ENCODE measurements at places on chromosomes 11 and 22.

GRCh38 chr11:70935006-70935768, 317.2 kb downstream of the SHANK2 start:
- no peak for DNase-seq

- no peak for DNase-seq
These were observed 83.7 kb downstream of the CDKN1C start for GRCh38 chr11:2801711-2802388.

- DNase-seq: peak; percentile 15
These were observed 26.5 kb upstream of the SCARF2 start for GRCh38 chr22:20464096-20464614.

GRCh38 chr11:92738276-92738675, 231.2 kb upstream of the MTNR1B start:
- no peak for DNase-seq

DNA sequence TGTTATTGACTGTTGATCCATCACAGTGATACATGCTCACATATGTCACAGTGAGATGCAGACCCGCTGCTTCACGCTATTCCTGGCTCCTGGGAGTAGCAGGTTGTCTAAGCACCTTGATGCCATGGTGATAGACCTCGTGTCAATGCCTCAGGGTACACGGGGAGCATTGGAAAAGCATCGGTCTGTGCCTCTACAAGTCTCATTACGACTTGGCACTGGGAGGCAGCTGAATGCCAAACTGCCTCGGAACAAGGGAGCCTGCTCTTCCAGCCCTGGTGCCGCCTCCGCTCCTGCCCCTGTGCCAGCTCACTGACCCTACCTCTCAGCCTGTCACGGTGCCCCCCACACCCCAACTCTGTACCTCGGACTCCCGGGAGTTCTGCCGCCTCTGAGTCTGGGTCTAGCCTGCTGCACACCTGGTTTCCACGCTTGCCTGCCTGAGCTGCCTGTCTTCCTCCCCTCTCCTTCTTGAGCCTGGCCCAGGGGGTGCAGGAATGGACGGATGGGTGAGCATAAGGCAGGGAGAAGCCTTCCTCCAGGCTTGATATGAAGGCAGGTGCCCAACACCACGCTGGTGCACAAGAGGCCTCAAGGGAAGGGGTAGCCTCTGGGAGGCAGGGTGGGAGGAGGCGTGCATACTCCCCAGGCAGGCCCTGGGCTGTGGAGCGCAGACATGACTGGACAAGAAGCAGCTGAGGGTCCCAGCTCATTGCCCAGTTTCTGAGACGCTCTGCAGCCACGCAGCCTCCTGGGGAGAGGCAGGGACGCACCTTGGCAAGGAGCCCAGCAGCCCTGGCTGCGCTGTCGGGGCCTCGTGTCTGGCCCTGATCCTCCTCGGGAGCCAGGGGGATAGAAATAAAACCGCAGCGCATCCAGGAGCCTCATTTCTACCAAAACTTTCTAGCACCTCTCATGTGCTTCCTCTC, 1.8 kb upstream of the NFAM1 start:
- DNase-seq: no peak

DNA sequence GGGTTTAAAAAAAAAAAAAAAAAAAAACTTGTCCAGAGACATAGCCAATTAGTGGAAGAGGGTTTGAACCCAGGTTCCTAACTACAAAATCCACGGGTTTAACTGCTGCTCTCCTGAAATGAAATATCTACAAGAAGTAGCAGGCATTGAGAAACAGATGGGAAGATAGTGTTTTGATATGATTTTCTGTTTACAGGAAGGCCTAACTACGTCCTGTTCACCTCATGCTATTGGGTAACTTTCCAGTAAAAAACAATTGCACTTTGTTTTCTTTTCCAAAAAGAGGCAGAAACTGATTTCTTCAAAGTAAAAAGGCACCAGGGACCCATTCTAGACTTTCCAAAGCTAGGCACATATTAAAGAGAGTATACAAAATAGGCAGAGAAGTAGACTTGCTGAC, 5.9 kb upstream of the C11orf91 start:
- no peak for DNase-seq

DNA sequence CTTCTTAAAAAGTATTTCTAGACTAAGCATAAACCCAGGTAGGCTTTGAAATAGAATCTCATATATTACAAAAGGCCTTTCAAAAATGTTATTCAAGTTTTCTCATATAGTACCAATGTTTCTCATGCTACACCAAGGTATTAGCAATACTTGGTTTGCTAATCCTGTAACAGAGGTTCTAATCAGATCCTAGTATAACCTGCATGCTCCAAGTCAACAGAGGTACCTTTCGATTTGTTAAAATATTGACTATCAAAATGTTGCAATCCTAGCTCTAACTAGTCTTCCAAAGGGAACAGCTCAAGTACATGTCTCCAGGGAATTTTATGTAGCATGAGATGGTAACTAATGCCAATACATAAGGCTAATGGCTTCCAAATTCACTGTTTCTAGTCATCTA, 98.1 kb upstream of the APOA1 start:
- no peak for DNase-seq

DNA sequence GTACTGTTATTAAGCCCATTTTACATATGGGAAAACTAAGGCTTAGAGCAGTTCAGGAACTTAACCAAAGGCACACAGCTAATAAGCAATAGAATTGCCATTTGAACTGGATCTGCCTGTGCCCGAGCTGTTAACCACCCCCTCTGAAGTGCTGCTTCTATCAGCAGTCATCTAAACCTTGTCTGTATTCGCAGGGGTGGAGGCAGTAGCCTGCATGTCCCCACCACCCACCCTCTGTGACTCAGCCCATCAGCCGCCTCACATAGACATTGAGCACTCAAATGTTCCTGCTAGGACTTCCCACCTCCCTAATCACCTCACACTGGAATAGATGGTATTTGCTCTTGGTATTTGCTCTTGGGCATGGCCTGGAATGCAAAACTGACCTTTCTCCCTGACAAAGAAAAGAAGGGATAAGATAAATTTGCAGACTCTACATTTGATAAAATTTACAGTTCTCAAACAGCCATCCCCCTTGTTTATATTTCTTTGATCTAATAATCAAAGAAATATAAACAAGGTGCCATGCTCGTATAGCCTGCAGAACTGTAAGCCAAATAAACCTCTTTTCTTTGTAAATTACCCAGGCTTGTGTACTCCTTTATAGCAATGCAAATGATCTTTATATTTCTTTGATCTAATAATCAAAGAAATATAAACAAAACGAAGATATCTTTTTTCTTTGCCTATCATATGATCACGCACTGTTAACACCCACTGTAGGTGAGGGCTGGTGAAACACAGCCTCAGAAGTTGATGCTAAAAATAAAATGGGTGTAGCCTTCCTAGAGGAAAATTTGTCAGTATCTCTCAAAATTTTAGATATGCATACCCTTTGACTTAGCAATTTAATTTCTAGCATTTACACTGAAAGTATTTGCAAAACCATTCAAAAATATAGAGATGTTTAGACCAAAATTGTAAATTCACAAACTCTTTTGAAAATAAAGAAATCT, 15.9 kb downstream of the DKK3 start:
- no peak for DNase-seq

- DNase-seq: no peak
These were observed 22.1 kb downstream of the CHRDL2 start for GRCh38 chr11:74709175-74709574.

DNA sequence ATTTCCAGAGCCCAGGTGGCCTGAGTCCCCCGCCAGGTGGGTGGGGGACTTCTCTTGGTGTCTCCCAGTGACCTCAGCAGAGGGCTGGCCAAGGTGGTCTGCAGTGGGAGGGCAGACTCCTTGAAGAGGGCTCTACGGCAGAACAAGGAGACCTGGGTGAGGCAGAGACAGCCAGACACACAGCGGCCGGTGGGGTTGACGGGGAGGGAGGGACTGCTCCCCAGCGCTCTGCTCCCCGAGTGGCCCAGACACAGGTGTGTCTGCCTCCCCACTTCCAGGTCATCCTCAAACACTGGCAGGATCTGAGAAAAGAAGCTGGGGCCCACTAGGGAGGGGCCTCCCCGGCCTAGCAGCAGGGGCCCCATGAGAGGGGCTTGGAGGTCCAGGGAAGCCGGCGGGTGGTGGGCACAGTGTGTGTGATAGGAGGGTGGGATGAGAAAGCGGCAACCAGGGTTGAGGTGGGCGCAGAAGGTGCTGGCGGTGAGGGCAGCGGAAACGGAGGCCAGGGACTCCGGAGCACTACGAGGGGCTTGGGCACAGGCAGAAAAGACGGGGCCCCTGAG, 30.1 kb downstream of the SYT7 start:
- DNase-seq: no peak

DNA sequence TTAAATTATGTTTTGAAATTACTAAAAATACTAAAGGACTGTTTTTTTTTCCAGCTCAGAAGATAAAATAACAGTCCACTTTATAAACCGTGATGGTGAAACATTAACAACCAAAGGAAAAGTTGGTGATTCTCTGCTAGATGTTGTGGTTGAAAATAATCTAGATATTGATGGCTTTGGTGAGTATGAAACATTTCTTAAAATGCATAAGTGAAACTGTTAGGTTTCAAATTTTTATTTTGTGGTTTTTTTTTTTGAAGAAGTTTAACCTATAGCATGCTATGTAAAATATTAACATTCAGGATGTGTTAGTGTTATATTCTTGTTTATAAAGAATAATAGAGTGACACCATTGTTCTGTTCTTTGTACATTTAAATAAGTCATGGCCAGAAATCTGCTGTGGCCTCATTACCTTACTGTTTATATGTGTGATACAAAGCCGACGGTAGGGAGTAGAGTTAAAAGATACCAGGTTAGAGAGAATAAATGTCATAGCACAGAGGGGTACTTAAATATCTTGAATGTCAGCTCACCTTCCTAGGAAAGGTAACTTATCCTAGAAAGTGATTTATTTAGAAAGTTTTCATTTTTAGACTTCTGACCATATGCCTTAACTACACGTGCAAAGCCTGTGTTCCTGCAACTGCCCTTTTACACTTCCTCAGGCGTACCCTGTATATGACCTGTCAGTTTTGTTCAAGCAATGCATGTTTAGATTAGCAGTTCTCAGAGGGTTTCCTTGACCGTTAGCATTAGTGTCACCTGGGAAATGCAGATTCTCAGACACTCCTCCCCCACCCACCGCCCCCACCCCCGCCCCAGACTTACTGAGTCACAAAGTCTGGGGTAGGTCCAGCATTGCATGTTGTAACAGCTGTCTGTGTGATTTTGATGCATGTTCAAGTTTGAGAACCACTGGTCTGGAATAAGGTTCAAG, 6.3 kb downstream of the FDX1 start:
- no peak for DNase-seq

DNA sequence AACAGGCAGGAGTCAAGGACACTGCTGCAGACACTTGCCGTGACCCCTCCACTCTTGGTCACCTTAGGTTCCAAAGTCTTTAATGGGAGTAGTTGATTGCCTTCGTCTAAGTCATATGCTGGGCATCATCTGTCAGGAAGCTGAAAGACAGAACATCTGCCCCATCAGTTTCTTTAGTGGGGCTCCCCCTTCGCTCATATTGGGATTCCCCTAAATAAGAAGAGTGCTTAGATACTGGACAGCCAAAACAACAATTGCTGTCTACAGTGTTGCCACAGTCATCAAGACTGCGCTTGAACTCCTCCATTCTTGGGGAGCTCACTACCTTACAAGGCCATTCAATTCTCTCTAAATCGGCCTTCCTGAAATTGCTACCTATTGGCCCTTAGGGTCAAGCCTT, 58.5 kb downstream of the UBASH3B start:
- no peak for DNase-seq

DNA sequence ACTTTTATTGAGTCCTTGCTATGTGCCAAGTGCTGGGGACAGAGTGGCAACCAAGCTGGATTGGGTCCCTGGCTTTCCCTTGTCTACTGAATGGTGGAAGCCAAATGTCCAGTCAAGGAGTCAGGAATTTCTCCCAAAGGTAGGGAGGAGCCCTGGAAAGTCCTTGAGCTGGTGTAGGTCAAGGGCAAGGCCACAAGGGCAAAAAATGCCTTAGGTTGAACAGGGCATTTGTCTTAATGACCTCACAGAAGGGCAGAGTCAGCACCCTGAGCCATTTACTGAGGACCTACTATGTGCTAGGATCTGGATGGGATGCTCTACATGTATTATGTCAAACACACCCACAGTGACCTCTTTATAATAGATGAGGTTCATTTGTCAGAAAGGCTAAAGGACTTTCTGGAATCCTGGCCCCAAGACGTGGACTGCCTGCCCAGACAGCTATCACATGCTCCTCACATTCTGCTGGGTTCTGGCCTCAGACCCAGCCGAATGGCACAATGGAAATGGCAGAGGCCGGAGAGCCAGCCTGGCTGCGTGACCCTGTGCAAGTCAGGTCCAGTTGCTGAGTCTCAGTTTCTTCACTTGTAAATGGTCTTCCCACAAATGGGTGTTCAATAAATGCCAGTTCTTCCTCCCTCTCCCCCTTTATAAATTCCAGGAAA, 17.7 kb downstream of the MOGAT2 start:
- DNase-seq: no peak

- DNase-seq: no peak
These were observed at the start of gene SYT12 for GRCh38 chr11:67022961-67023956. TSS of gene SYT12 (plus strand) at chr11:67023134. CDS start at chr11:67030145, 7,011 bp downstream.

DNA sequence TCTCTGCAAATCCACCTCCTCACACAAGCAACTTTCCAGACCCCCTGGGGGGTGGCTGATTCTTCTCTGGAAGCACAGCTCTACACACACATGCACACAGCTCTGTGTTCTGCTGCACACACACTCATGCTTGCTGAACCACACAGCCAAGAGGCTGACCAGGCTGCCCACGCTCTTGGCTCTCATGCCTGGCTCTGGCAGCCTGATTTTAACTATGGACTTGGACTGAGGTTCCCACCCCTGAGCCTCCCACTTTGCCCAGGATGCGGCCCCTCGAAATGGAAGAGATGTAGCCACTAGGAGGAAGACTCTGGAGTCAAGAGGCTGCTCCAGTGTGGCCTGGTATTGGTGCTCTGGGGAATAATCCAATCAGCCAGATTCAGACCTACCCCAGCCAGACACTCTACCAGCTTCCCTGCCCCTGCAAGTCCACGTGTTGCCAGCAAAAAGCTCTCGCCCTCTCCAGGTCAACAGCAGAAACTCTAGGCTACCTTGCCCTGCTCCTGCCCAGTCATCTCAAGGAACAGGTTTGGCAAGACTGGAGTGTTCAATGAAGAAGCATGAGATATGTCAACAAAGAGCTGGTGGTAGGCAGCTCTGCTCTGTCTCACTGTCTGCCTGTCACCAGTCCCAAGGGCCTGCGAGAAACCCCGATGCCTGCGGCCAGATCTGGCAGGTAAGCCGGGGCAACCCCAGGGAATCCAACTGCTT, 8.8 kb upstream of the CASTOR1 start:
- no peak for DNase-seq

- DNase-seq: no peak
These were observed 20.6 kb downstream of the POLR3H start for GRCh38 chr22:41523464-41524221.

DNA sequence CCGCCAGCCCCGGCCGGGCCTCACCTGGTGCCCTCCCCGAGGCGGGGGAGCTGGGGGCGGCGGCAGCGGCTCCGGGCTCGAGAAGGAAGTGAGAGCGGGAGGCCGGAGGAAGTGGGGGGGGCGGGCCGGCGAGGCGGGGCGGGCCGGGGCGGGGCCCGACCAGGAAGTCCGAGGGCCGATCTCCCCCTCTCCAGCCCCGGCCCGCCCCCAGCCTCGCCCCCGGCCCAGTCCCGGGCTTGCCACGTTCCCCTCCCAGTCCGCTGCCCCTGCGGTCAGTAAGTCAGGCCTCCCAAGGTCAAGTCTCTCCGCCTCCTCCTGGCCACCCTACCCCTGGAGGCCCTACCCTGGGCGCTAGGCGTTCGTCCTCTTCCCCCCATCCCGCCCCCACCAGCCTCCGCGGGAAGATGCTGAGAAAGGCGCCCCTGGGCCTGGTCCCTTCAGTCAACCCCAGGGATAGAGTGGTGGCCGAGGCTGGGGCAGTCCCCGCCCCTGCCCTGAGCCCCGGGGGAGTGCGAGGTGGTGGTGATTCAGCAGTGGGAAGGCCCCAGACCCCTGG, at the start of gene RHOG:
Gene RHOG, minus strand, starts transcription at position 90 of the 556 bp plus-strand sequence. CDS start 12,821 bp downstream, outside the sequence.
- peak; percentile 34 for DNase-seq

Measured in stimulated activated CD4-positive, alpha-beta T cell treated with anti-CD3 and anti-CD28 coated beads, Interleukin-1b, Interleukin-23, amount 100 ng/mL, for 1 hour (primary cell).